ENCODE measurements at places on chromosomes 1 and 21. TPM values are rescaled to one million over a fixed set of nuclear protein-coding genes. Genes with fewer than 3 reads are reported as not detected.

The SPRR2E gene
- polyA plus RNA-seq = not detected

The GPR25 gene
- polyA plus RNA-seq = not detected

The WNT2B gene
- 0.59 TPM for polyA plus RNA-seq

The EDN2 gene
- not detected for polyA plus RNA-seq

The DAB1 gene
- polyA plus RNA-seq = not detected

All from naive B cell (primary cell).